ENCODE measurements at places on chromosomes 3 and 15.

DNA sequence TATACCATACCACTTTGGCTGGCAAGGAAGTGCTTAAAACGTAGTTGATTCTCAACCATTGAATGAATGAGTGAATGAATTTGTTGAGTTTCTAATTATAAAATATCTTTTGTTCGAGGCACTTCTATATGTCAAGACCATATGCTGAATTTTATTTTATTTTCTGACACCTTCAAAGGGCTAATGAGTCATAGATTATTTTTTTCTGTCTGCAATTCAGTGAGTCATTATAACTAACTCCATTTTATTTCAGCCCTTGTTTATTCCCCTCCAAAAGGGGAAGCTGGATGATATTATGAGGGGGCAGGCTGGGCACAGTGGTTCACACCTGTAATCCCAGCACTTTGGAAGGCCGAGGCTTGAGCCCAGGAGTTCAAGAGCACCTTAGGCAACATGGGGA, 142.4 kb downstream of the P2RY1 start:
- no peak for DNase-seq

DNA sequence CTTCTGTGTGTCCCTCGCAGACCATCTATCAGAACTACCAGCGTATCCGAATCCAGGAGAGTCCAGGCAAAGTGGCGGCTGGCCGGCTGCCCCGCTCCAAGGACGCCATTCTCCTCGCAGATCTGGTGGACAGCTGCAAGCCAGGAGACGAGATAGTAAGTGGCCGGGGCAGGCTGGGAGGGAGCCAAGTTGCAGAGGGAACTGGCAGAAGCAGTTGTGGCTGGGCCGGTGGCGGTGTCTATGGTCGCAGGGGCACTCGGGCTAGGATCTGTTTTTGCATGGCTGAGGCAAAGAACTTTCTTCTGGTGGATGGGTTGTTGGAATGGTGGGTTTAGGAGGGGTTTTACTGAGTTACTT, 10.1 kb downstream of the MCM2 start:
- no peak for DNase-seq

DNA sequence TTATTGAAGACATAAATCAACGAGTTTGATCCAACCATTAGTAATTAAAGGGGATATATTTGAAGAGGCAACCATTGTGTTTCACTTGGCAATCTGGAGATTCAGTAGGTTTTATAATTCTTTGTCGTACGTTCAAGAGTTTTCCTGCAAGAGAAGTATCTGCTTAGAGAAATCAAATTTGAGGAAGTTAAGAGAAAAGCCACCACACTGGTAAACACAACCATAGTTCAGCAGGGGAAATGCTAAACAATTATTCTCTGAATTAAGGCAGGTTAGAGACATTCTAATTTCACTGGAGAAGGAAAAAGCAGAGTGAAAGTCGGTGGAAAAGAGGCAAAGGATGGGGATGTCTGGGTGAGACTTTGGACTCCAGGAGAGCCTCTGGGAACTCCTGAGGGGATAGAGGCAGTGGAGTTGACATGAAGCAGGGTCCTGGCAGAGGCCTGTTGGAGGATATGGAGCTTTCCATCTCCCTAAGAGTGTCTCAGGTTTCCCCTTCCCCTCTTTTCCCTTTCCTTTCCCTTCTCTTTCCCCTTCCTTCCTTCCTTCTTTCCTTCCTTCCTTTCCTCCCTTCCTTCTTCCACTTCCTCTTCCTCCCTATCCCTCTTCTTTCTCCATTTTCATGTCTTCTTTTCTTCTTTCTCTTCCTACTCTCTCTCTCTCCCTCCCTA, 26.5 kb downstream of the SPINK8 start:
- DNase-seq = no peak

DNA sequence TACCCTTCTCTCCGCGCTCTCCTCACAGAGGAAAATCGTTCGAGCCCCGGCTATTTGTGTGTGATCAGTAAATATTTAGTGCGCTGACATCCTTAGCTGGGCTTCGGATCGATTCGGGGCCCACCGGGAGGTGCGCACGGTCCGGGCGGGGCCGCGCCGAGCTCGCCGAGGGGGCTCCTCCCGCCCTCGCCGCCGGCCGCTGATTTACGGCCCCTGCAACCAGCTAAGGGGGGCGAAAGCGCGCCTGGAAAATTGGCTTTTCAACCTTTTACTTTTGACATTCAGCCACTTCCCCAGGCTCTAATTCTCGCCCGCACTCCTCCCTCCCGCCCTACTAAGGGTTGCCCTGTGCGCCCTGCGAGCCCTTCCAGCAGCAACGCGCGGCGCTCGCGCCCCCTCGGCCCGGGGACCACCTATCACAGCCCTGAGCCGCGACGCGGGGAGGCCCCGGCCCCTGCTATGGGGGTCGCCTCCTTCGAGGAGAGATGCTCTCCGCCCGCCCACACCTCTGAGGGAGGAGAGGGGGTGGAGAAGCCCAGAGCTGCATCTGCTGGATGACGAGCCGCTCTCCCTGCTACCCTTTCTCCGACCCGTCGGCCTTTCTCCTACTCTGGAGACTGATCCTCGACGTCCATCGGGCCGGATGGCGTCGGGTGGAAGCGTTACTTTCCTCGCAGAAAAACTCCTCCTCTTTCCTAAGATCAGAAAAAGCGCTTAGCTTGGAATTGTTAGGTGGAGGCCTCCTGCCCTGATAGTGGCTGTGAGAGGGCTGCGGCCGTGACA, 7.8 kb upstream of the NR2F2 start:
- DNase-seq = no peak

DNA sequence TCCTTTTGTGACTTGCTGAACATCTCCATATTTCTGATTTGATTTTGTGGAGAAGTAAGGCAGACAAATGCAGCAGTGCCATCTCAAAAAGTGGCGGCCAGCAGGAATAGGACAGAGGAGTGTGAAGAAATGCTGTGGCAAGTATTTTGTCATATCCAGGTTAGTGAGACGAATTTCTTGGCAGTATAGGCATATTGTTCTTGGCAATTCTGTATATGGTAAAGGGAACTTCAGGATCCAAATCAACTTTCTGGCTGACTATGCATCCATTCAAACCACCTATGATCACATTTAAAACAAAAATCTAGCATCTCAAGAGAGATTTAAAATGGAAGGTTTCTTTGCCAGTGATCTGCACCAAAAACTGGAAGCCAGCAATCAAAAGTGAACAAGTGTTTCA, 228.0 kb downstream of the DTWD1 start:
- no peak for DNase-seq

DNA sequence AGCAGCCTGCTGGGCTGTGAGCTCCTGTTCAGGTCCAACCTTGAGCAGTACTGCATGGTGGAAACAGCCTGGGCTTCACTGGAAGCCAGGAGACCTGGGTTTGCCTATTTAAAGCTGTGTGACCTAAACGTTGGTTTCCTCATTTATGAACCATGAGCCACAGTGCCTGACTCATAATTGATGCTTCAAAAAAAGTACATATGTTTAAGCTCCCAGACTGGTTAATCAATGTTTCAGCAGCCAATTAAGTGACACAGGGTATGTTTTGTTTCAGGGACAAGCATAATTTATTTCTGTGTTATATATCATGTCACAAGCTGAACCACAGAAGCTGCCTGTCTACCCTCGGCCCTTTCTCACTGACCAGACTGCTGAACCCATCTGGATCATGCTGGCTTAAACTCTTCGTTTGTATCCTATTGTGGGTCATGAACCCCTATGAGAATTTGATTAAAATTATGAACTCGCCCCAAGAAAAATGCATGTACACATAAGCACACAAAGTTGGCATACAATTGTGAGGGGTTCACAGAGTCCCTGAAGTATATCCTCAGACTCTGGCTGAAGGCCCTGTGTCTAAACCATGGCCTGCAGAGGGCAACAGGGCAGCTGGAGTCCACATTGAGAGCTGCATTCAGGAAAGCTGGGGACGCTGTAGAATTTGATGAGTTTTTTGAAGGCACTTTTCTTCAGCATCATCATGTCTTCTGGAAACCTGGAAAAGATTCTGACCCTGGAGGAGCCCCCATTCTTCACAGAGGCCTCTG, 23.7 kb downstream of the HDC start:
- no peak for DNase-seq

DNA sequence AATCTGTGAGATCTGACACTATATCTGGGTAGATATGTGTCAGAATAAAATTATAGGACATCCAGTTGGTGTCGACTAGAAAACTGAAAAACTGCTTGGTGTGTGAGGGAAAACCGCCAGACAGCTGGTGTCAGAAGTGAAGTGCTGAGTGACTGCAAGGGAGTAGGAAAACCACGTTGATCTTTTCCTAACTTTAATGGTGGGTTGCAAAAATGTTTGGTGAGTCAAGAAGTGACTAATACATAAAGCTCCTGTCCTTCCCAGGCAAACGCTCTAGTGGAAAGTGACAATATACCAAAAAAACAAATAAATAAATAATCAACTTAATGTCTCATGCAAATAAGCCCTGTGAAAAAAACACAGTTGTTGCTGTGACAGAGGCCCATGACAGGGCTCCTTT, 7.3 kb upstream of the CD96 start:
- DNase-seq = no peak

DNA sequence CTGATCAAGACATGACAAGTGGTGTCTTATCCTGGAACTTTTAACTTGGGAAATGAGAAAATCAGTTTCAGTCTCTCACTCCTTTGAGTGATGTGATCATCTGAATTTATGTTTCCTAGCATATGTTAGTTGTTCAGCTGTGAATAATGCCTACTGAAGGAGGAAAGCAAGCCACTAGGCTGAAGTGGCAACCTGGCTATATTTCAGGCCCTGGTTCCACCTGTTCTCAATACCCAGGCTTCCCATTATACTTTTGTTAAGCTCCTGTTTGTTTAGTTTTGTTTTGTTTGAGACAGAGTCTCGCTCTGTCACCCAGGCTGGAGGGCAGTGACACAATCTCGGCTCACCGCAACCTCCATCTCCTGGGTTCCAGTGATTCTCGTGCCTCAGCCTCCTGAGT, 243.8 kb downstream of the ALCAM start:
- no peak for DNase-seq

DNA sequence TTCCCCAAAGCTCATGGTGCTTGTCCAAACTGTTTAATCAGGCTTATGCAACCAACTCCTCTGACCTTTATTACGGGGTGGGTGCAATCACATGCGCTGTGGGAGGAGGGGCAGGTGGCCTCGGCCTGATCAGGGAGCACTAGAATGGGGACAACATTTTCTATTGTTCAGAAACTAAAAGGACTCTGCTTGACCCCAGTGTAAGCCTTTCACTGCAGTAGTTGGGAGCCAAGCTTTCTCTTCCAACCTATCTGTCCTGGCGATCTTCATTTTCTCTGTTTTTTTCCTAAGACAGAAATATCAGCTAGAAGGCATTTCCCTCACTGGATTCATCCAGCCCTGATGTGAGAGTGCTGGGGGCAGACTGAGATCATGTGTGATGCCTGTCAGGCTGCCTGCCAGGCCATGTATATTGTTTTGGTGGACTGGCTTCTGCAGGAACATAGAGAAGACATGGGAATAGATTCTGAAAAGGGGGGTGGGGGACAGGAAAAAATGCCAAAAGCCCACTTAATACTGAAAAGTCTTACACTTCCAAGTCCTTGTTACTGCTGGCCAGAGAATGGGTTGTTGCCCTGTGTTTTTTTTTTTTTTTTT, 627.0 kb upstream of the TBL1XR1 start:
- peak; percentile 36 for DNase-seq

GRCh38 chr3:48119505-48120193, 68.6 kb downstream of the CDC25A start:
- no peak for DNase-seq

DNA sequence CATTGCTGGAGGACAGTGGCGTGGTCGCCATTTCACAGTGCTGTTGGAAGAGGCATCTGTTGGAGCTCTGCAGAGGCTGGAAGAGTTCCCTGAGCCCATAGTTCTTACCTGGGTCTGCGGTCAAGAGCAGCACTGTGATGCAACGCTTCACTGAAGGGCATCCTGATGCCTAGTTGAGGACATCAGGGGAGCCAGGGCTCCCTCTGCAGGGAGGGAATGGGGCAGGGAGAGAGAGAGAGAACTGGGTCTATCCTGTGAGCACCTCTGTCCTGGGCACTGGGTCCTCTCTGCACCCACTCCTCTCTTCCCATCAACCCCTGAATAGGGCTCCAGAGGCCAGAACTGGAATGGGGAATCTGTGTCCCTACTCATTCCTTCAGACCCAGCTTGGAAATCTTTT, 23.9 kb upstream of the MOBP start:
- DNase-seq = no peak

GRCh38 chr3:191363221-191363620, 32.9 kb upstream of the UTS2B start:
- no peak for DNase-seq

GRCh38 chr3:102530415-102531181, 95.8 kb downstream of the ZPLD1 start:
- DNase-seq = no peak

DNA sequence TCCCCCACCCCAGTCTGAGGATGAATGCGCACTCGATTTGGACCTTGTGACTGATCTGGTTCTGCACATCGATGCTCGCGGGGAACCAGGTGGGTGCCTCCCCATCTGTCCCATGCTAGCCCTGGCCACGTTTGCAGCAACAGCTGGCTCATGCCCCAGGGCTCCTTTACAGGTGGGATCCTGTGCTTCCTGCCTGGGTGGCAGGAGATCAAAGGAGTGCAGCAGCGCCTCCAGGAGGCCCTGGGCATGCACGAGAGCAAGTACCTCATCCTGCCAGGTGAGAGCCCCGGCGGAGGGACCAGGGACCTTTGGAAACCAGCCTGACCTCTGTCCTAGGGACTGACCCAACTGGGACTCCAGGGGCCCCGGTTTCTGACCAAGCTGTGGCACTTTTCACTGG, 44.3 kb downstream of the DHX30 start:
- DNase-seq = no peak

GRCh38 chr3:138347960-138348753, at the start of gene MRAS:
Gene MRAS, plus strand, starts transcription at chr3:138348579. Its CDS starts 24,305 bp downstream, at chr3:138372884.
- DNase-seq = peak; percentile 77

- DNase-seq = no peak
Measured at GRCh38 chr3:135081451-135081850, 286.4 kb downstream of the EPHB1 start.

GRCh38 chr15:89026167-89026566, 62.1 kb upstream of the ABHD2 start:
- no peak for DNase-seq

DNA sequence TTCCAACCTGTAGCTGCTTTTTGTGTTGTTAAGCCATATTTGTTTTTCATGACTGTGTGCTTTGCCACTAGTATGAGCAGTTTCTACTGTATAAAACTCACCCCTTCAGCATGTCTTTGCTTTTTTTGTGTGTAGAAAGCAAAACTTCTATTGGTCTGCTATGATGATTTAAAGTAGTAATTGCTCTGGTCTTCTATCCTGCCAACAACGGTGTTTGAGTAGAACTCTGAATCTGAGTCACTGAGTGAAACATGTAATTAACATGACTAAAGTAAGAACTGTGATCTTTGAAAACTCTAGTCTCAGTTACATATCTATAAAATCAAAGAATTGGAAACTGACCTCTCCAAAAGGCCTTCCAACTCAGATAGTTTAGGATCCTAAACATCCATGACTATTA, 133.6 kb downstream of the TPRG1 start:
- DNase-seq = no peak

- no peak for DNase-seq
Measured at GRCh38 chr15:65982627-65983322, 113.5 kb downstream of the RAB11A start.

All from HuH-7.5 (cell line).